T follicular helper cell (primary cell): ENCODE measurements at places on chromosomes 6 and 20.

- no peak for DNase-seq
Observed at GRCh38 chr6:41638935-41639808, 904 bp downstream of the MDFI start.

- DNase-seq = no peak
Observed at GRCh38 chr6:149109397-149110070, 208.0 kb upstream of the TAB2 start.

DNA sequence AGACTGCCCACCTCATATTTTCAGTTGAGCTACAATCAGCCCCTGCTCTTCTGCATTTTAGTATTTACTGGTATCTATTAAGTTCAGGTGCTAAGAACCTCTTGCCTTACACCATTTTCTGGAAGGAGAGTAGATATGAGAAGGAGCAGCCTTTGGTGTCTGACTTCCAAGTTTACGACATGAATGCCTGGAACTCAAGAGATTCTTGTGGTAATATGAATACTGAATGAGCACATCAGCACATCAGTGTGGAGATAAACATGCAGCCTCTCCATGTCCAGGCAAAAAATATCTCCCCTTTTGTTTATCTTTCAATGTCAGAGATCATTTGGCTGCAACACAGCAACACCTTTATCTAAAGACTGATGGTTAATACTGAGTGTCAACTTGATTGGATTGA, 65.8 kb upstream of the THEMIS start:
- DNase-seq = no peak

GRCh38 chr20:34956751-34957472, 1.2 kb downstream of the MYH7B start:
- DNase-seq = no peak

- DNase-seq = no peak
Observed at GRCh38 chr20:36941401-36941835, 10.1 kb downstream of the SAMHD1 start.

GRCh38 chr6:48597951-48598350, 487.0 kb upstream of the PTCHD4 start:
- no peak for DNase-seq

- no peak for DNase-seq
Observed at GRCh38 chr20:40682104-40682981, 6.7 kb downstream of the MAFB start.

- DNase-seq = no peak
Observed at GRCh38 chr6:15527838-15528617, 134.8 kb downstream of the DTNBP1 start.

- DNase-seq = no peak
Observed at GRCh38 chr6:18501663-18502013, 114.5 kb downstream of the RNF144B start.

GRCh38 chr6:88623531-88623930, 339.9 kb downstream of the RNGTT start:
- DNase-seq = no peak

- peak; percentile 20 for DNase-seq
Observed at GRCh38 chr20:59571551-59572314, 32.6 kb upstream of the PHACTR3 start.

- DNase-seq = no peak
Observed at GRCh38 chr6:26597821-26598220, 1.1 kb downstream of the ABT1 start.

- peak; percentile 50 for DNase-seq
Observed at GRCh38 chr20:43914311-43915210, at the start of gene TOX2. Gene TOX2, plus strand, starts transcription at chr20:43914852. Its CDS starts 40 bp downstream, at chr20:43914892.
